ENCODE measurements at places on chromosomes 5 and 9.

DNA sequence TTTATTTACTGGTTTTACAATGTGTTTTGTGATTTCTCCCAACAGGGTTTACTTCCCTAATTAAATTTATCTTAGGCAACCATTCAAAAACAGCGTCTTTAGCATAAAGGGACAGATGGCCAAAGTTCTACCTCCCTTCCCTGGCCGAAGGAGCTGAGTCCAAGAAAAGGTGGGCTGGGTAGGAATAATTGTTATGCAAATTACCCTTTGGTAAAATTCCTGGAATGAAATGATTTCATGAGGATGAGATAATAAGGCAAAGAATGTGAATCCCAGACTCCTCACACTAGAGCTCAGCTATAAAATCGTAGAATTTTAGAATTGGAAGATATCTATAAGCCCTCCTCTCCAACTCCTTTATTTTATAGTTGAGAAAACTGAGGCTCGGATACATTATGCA, 119.6 kb downstream of the SGCD start:
- no peak for DNase-seq

DNA sequence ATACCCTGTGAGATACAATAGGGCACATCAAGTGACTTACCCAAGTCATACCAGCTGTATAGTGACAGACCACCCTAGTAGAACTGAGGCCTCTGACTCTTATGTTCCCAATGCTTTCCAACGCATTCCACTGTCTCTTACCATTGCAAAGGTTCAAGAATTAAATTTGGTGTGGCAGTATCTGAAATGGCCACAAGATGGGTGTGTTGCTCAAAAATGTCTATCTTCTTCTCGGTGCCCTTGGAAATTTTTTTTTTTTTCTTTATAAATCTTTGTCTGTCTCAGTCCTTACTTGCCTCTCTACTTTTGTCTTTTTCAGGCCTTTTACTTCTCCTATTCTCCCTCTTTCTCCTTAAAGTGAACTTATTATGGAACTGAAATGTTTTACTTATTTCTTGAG, 48.4 kb downstream of the GPR21 start:
- DNase-seq, result no peak

DNA sequence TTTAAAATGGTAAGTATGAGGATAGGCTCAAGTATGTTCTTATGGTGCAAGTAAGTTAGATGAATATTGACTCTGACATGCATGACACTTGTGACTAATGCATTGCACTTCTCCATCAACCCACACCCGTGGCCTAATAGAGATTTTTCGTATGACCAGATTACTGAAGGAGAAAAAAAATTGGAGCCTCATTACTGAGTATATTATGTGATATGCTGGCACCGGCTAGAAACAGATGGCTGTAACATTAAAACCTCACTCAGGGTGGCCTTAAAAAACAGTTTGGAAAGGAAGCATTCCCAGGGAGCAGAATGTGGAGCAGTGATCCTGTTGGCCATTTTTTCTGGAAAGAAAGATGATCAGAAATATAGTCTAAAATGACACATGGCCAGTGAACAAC, 766.4 kb downstream of the PRELID2 start:
- DNase-seq, result no peak

DNA sequence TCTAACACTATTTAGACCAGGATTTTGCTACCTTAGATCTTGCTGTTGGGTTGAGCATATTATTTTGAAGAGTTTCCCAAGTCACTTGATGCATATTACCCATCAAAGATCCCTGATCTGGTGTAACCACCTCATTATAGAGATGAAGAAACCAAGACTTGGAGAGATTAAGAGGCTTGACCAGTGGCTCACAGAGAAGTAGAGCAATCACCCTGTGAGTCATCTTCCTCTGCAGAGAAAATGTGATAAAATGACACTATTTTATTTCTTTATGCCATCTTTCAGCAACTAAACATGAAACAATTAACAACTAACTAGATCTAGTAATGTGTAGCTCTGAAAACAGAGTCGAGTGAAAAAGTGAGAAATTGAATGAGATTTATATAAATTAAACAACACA, 76.1 kb downstream of the KIF4B start:
- no peak for DNase-seq
